ENCODE measurements at places on chromosomes 6 and 20. TPM values are rescaled to one million over a fixed set of nuclear protein-coding genes. Genes with fewer than 3 reads are reported as not detected.

The CDSN gene
- not detected for total RNA-seq

The SFTA2 gene
- total RNA-seq: not detected

DNA sequence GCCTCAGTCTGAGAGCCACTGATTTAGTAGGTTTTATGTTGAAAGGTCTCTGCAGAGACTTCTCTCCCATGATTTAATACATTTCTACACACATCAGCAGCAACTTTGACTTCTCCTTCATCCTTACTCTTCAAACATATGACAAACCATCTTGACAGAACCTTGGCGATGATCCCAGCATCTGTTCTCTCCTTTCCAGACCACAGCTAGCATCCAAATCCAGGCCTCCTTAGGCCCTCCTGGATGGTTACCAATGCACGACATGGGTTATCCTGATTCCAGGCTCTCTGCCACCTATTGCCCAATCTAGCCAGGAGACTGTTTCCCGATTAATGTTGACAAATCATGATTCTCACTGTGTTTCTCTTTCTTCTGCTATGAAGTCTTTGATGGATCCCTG lies 16.8 kb downstream of the LAMA4 start:
- no peak for DNase-seq

DNA sequence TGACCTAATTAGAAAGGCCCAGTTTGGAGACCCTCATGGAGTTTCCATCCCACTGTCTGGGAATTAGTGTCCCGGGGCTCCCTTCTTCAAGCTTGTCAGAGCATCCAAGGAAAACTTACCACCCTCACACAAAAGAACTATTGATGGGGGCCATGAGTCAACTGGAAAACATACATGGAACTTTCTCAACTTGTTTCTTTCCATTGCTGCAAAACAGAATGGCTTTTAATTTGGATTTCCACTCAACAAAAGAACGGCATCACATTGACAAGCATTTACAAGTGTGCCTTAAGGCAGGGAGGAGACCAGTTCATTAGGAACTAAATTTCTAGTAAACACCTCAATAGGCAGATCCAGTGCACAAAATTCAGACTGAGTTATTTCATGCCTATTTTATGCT lies 289.1 kb upstream of the PREP start:
- no peak for DNase-seq

DNA sequence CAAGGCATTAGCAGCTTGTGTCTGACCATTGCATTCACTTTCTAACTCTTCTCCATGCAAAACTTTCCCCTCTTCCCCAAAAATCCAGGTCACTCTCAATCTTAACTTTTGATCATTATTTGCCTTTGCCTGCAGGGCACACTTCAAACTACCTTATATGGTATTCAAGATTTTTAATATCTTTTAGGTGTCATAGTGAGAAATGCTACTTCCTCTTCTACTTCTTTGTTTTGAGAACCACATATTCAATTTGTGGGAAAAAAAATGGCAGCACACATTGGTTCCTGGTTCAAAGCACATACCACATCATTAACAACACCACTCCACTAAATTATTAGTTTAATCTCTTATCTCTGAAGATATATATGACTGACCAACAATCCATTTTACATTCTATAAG lies 1267.0 kb upstream of the CITED2 start:
- DNase-seq: no peak

GRCh38 chr6:45488889-45489288 lies 111.2 kb upstream of the SUPT3H start:
- DNase-seq: peak; percentile 17
